ENCODE measurements at places on chromosomes 5 and 9. TPM values are rescaled to one million over a fixed set of nuclear protein-coding genes. Genes with fewer than 3 reads are reported as not detected.

GRCh38 chr5:89816038-89816437 is 593.5 kb downstream of the CETN3 start:
- no peaks in the 10 kb centered on the region for H3K4me1 ChIP-seq
- H3K4me3 ChIP-seq, result no peak overlapping the region
- H3K36me3 ChIP-seq, result no peaks in the 10 kb centered on the region
- H3K27me3 ChIP-seq, result no peaks in the 10 kb centered on the region
- no peak for DNase-seq
- no peak overlapping the region for H3K27ac ChIP-seq

GRCh38 chr9:36249189-36249588 is 9.1 kb downstream of the GNE start:
- no peak for DNase-seq
- no peak overlapping the region for H3K4me3 ChIP-seq
- no peaks in the 10 kb centered on the region for H3K27me3 ChIP-seq
- H3K36me3 ChIP-seq, result peaks cover 22% of the 10 kb centered on the region

- no peaks in the 10 kb centered on the region for H3K36me3 ChIP-seq
- DNase-seq, result no peak
- peaks cover 7% of the 10 kb centered on the region for H3K4me1 ChIP-seq
- H3K4me3 ChIP-seq, result no peak overlapping the region
Measured at GRCh38 chr5:72009280-72009679, 98.0 kb upstream of the MAP1B start.

DNA sequence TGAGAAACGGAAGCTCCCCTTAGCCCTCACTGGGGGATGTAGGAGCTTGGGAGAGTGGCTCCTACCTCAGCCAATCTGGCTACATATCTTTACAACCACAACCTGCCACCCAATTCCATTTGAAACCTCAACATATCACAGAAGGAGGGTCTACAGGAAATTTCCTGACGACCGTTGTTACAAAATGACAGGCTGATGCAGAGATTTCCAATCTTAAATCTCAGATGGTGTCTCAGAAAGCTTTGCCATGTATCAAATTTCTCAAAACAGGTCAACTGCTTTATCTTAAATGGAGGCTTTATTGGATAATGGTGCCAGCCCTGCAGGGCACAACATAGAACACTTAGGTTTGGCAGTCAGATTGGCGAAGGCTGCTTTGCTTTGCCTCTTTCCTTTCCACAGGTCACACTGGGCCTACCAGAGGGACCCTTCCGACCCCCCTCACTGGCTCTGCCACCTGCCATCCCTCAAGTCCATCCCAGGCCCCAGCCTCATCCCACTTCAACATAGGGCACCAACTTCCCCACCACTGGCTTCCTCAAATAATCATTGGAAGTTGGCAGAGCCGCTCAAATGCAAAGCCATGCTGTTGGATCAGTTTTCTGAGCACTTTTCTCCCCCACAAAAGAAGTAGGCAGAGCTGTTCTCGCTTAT is 11.1 kb upstream of the SPATA31E1 start:
- H3K27ac ChIP-seq, result no peak overlapping the region
- no peak overlapping the region for H3K4me3 ChIP-seq
- no peaks in the 10 kb centered on the region for H3K36me3 ChIP-seq
- DNase-seq, result no peak
- no peaks in the 10 kb centered on the region for H3K27me3 ChIP-seq
- H3K4me1 ChIP-seq, result no peaks in the 10 kb centered on the region

The LHX3 gene
- total RNA-seq, result 0.22 TPM

- no peak overlapping the region for H3K27ac ChIP-seq
- H3K4me3 ChIP-seq, result no peak overlapping the region
- peaks cover 25% of the 10 kb centered on the region for H3K4me1 ChIP-seq
Measured at GRCh38 chr9:76690973-76691370, 73.3 kb upstream of the PCA3 start.

DNA sequence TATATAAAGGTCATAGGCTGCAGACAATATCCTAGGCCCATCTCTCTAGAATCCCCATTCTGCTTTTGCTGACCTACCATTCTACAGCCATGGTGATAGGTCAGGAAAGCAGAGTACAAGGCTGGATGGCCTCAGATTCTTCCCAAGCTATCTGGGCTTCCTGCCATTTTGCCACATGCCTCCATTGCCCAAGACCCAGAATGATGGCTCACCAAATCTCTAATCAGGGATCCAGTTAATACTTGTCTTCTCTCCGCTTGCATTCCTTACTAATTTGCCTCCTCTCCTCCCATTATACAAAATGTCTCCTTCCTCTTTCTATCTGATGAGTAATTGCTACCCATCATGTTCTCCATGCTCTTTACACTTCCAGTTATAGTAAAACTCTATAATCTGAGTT is 22.7 kb upstream of the NDUFS4 start:
- no peaks in the 10 kb centered on the region for H3K27me3 ChIP-seq
- H3K27ac ChIP-seq, result no peak overlapping the region
- no peak for DNase-seq
- no peaks in the 10 kb centered on the region for H3K36me3 ChIP-seq

DNA sequence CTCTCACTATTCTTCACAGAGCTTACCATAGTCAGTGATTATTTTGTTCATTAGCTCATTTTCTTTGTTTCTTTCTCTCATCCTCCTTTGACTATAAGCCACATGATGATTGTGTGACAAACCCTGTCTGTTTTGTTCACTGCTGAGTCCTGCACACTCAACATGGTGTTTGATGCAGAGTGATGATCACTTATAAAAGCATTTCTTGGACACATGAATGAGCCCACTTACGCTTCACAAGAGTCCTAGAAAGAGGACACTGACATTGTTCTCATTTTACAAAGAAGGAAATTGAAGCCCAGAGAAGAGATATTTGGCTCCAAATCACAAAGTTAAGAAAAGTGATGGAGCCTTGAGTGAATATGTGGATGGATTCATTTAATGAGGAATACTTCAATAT is 13.4 kb downstream of the ABLIM3 start:
- H3K36me3 ChIP-seq, result 0 out of 2 replicates have a peak, but pooled peaks cover 15% of the 10 kb centered on the region
- no peak overlapping the region for H3K4me3 ChIP-seq
- peaks cover 52% of the 10 kb centered on the region for H3K4me1 ChIP-seq
- H3K27me3 ChIP-seq, result no peaks in the 10 kb centered on the region
- no peak for DNase-seq
- H3K27ac ChIP-seq, result peak overlapping the region; percentile 74

The EIF4E1B gene
- total RNA-seq, result not detected

GRCh38 chr5:108212775-108213346 is 169.0 kb downstream of the FBXL17 start:
- no peak for DNase-seq
- no peaks in the 10 kb centered on the region for H3K27me3 ChIP-seq
- H3K36me3 ChIP-seq, result no peaks in the 10 kb centered on the region
- no peak overlapping the region for H3K4me3 ChIP-seq
- H3K4me1 ChIP-seq, result no peaks in the 10 kb centered on the region

The GABRA6 gene
- not detected for total RNA-seq

DNA sequence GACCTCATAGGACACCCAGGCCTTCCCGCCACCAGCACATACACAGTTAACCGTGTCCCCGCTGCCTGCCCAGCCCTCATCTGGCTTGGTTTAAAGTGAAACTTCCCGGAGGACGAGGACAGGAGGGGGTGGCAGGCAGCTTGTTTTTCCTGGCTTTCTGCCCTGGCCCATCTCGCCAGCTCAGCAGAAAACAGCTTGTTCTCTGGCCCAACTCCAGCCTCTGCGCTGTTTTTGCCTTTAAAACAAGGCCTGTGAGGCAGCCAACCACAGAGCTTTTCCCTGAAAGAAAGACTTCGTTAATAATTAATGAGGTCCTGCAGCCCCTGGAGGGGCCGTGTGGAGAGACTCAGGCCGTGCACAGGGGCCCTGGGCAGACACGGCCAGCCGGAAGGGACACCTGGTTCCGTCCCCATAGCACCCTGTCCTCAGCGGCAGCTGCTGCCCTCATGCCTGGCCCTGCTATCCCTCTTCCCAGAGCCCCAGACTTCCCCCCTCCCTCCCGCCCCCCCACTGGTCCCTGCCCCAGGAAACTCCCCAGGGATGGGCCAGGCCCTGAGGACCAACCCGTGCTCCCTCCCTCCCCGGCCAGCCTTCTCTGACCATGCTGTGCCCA is 108.7 kb downstream of the RXRA start:
- no peaks in the 10 kb centered on the region for H3K4me1 ChIP-seq
- no peak overlapping the region for H3K27ac ChIP-seq
- peaks cover 6% of the 10 kb centered on the region for H3K36me3 ChIP-seq
- no peaks in the 10 kb centered on the region for H3K27me3 ChIP-seq

The BTNL3 gene
- total RNA-seq, result not detected

GRCh38 chr9:82184524-82184923 is 196.0 kb downstream of the SPATA31D1 start:
- no peak for DNase-seq
- H3K27ac ChIP-seq, result no peak overlapping the region
- no peak overlapping the region for H3K4me3 ChIP-seq
- no peaks in the 10 kb centered on the region for H3K36me3 ChIP-seq
- no peaks in the 10 kb centered on the region for H3K4me1 ChIP-seq

DNA sequence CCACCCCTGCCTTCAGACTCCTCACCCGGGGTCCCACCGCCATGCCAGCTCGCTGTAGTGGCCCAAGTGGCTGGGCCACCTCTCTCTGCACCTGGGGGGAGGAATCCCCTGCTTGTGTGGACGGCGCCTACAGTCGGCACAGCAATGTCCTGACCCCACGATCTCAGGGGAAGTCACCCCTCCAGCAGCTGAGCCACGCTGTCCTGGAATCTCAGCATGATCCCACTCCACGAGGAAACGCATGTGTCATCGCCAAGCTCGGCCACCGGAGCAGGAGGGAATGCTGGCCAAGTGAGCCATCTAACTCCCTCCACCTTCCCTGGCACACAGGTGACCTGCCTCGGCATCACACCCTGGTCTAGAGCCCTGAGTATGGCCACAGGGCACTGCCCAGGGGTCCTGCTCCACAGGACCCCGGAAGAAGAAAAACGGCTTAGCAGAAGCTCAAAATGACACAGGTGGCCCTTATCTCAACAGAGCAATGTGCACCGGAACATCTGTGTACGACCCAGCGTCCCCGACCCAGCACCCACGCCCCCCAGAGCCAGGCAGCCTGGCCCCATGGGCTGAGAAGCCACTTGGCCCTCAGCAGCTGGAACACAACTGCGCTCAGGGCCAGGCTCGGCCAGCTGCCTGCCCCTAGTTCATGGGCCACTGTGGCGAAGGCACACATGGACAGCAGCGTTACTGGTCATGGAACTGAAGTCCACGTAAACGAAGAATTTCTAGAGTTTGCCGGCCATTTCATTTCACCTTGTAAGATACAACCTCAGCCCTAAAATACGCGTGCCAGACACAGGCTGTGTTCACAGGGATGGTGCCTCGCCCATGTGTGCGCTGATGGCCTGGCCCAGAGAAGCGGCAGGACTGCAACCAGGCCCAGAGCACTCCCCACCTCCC is 23.4 kb upstream of the CAMSAP1 start:
- no peaks in the 10 kb centered on the region for H3K4me1 ChIP-seq
- no peak for DNase-seq
- no peak overlapping the region for H3K27ac ChIP-seq
- no peaks in the 10 kb centered on the region for H3K36me3 ChIP-seq
- H3K27me3 ChIP-seq, result no peaks in the 10 kb centered on the region

The DMRTA1 gene
- total RNA-seq, result 1.1 TPM

- no peak overlapping the region for H3K27ac ChIP-seq
- H3K27me3 ChIP-seq, result peaks cover 37% of the 10 kb centered on the region
- H3K36me3 ChIP-seq, result no peaks in the 10 kb centered on the region
- peaks cover 7% of the 10 kb centered on the region for H3K4me1 ChIP-seq
Measured at GRCh38 chr5:178667688-178668087, 40.8 kb upstream of the CLK4 start.

The KCNIP1 gene
- not detected for total RNA-seq

The PLAC8L1 gene
- total RNA-seq, result not detected

GRCh38 chr5:54162184-54162583 is 148.2 kb downstream of the ARL15 start:
- no peaks in the 10 kb centered on the region for H3K4me1 ChIP-seq
- no peak overlapping the region for H3K4me3 ChIP-seq
- DNase-seq, result no peak
- no peaks in the 10 kb centered on the region for H3K27me3 ChIP-seq
- no peak overlapping the region for H3K27ac ChIP-seq

GRCh38 chr9:74824654-74825053 is 63.1 kb downstream of the TRPM6 start:
- H3K36me3 ChIP-seq, result no peaks in the 10 kb centered on the region
- no peak overlapping the region for H3K4me3 ChIP-seq
- peak; percentile 63 for DNase-seq
- H3K27ac ChIP-seq, result no peak overlapping the region

DNA sequence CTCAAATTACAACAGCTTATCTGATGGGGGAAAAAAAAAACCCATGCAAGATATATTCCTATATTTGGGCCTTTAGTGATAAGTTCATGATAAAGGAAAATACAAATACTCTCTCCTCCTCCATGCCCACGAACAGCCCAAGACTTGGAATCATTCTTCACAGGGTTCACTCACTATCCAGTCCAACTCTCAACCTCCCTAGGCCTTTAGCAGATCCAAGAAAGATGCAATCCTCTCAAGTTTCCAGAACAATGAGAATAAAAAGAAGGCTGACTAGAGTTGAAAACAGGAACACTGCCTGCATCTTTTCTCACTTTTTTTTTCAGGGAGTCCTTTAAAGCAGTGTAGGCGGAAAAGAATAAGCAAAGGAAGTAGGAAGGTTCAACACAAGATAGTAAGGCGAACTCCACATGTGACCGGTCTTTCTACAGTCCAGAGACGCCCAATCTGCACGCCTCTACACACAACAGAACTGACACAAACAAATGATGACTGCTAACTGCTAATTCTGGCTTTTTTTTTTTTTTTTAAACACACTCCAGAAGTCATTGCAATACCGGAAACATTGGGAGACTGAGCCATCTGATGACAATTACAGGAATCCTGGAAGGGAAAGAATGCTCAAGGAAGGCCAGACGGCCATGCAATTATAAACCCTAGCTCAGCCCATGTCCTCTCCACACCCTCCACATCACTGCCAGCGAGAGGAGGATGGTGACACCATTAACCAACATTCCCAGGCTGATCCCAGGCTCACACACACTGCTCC is 75.4 kb downstream of the BNC2 start:
- H3K36me3 ChIP-seq, result no peaks in the 10 kb centered on the region
- H3K27ac ChIP-seq, result no peak overlapping the region
- H3K4me1 ChIP-seq, result no peaks in the 10 kb centered on the region
- H3K27me3 ChIP-seq, result no peaks in the 10 kb centered on the region

DNA sequence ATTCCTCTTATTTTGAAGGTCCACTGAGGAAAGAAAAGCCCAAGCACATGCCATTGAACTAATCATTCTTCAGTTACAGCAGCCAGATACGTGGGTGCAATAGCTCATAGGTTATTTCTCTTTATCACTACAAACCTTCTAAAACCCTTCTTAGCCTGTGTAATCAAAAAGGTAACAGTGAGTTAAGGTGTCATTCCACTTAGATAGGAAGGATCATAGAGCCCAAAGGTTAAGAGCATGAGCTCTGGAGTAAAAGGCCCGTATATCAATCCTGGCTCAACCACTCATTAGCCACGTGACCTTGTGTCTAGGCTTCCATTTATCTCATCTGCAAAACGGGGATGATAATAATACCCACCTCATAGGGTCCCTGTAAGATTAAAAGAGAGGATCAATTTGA is 2.7 kb downstream of the GPX8 start:
- H3K27ac ChIP-seq, result no peak overlapping the region
- H3K4me1 ChIP-seq, result peaks cover 7% of the 10 kb centered on the region
- no peak overlapping the region for H3K4me3 ChIP-seq
- DNase-seq, result no peak
- 0 out of 2 replicates have a peak, but pooled peaks cover 13% of the 10 kb centered on the region for H3K36me3 ChIP-seq
- H3K27me3 ChIP-seq, result no peaks in the 10 kb centered on the region

- H3K27ac ChIP-seq, result no peak overlapping the region
- H3K36me3 ChIP-seq, result no peaks in the 10 kb centered on the region
- H3K27me3 ChIP-seq, result no peaks in the 10 kb centered on the region
- no peak overlapping the region for H3K4me3 ChIP-seq
- DNase-seq, result no peak
Measured at GRCh38 chr5:9099689-9100088, 446.2 kb downstream of the SEMA5A start.

Measured in PC-9 (cell line).